ENCODE measurements at places on chromosomes 6 and 20.

DNA sequence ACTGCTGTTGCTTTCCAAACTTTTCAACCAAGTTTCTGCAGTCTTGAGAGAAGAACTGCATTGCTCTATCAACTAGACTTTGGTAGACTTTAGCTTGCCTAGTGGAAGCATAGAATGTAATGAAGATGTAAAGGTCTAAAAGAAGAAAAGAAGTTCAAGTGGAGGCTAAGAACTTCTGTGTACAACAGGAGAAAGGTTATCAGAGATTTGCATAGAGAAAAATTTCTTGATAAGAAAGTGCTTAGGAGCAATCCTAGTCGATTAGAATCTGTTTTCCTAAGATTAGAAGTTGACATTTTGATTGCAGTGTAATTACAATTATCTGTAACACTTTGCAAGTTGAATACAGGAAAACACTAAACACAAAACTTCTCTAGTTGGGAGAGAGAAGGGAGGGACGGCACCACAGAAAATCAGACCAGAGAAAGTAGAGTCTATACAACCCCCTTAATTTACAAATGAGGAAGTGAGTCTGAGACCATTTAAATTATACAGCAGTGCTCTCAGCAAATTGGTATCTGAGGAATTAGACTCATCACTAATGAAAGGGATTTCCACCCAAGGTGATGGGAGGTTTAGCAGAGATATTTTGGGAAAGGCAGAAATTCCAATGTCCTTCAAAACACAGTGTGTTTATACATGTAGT lies 194.3 kb upstream of the MARCKS start:
- DNase-seq, result no peak
- no peak overlapping the region for H3K27ac ChIP-seq
- H3K4me1 ChIP-seq, result no peaks in the 10 kb centered on the region
- H3K4me3 ChIP-seq, result no peak overlapping the region
- peaks cover 2% of the 10 kb centered on the region for H3K27me3 ChIP-seq

GRCh38 chr6:140202964-140203515 lies 828.6 kb upstream of the CITED2 start:
- no peak overlapping the region for H3K27ac ChIP-seq
- peaks cover 4% of the 10 kb centered on the region for H3K27me3 ChIP-seq
- H3K4me3 ChIP-seq, result no peak overlapping the region
- no peaks in the 10 kb centered on the region for H3K4me1 ChIP-seq
- DNase-seq, result no peak
- H3K36me3 ChIP-seq, result no peaks in the 10 kb centered on the region

DNA sequence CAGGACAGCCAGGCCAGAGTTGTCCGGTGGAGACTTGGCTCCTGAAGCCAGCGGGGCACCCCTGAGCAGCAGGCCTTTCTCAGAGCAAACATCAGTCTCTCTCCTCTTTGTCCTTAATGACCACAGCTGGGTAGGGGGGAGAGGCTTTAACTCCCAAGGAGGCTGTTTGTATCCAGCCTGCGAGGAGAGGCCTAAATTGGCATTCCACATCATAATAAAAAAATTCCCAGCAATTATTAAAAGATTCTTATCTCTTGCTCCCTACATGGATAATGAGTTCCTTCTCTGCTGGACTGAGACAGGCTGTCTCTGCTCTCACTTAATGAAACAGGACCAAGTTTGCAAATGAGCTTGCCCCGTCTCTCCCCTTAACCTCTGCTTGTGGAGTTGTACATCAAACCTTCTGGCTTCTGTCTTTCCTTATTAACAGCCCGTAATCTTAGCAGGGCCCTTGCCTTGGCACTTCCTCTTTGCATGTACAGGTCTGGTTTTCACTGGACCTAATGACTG lies 838.2 kb downstream of the MAFB start:
- no peak for DNase-seq
- H3K27me3 ChIP-seq, result peaks cover 1% of the 10 kb centered on the region
- H3K36me3 ChIP-seq, result no peaks in the 10 kb centered on the region
- H3K27ac ChIP-seq, result no peak overlapping the region

GRCh38 chr6:36641543-36641942 lies 37.0 kb upstream of the CDKN1A start:
- no peaks in the 10 kb centered on the region for H3K27me3 ChIP-seq
- no peak overlapping the region for H3K4me3 ChIP-seq
- peaks cover 2% of the 10 kb centered on the region for H3K4me1 ChIP-seq

DNA sequence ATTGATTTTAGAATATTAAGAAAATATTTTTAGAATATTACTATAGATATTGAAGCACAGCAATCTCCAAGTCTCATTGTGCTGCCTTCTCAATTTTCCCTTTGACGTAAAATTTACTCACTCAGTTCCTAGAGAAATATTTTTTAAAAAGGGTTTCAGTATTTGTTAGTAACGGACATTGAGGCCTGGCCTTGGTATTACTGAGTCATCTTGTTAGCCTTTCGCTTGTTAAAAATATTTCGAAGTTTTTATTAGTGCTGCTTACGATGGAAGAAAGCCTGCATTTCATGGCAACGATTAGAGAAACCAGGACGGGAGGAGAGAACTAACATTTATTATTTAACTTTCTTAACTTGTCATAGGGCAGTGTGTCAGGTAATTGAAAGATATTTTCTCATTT lies 82.2 kb downstream of the TIAM2 start:
- H3K27ac ChIP-seq, result no peak overlapping the region
- H3K4me3 ChIP-seq, result no peak overlapping the region
- DNase-seq, result no peak
- no peaks in the 10 kb centered on the region for H3K36me3 ChIP-seq

DNA sequence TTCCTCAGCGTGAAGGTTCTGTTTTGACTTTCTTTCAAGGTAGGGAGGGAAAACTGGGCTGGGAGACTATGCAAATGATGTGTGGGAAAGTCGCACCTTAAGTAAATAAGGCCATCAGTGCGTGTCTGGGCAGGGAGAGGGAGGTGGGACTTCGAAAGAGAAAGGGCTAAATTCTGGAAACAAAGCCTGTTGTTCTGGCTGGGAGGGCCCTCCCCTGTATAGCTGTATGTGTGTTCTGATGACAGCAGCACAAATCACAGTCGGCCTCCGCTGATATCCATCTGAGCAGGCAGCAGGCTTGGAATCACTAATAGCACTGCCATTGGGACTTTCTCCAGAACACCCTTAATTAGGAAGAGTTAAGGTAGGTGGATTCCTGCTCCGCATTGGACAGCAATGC lies 19.2 kb downstream of the JAG1 start:
- H3K27me3 ChIP-seq, result peaks cover 50% of the 10 kb centered on the region
- no peak for DNase-seq
- no peaks in the 10 kb centered on the region for H3K4me1 ChIP-seq

DNA sequence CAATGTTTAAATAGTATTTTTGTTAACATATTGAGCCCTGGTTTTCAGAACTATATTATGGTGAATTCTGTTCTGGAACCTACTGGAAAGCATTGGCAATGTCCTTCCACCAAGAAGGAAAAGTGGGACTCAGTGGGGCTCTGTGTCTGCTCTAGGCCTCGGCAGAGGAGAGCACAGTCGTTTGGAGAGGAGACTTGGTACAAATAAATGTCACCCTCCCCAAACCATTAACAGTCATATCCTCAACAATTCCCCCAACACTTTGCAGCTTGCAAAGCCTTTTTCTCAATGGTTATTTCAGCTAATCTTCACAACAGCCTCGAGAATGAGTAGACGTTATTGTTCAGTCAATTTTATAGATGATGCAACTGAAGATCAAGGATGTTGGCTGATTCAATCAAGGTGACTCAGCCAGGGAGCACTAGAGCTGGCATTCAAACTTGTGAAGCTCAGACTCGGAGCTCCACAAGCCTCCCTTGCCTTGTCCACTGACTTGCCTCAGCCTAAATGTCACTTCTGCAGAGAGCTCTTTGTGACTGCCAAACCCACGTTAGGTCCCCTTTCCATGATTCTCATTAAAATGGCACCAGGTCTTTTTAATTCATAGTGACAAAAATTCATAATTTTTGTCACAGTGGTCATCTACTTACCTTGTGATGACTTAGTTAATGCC lies 60.6 kb downstream of the TOX2 start:
- peaks cover 16% of the 10 kb centered on the region for H3K27me3 ChIP-seq
- H3K4me1 ChIP-seq, result no peaks in the 10 kb centered on the region
- no peaks in the 10 kb centered on the region for H3K36me3 ChIP-seq
- no peak for DNase-seq

DNA sequence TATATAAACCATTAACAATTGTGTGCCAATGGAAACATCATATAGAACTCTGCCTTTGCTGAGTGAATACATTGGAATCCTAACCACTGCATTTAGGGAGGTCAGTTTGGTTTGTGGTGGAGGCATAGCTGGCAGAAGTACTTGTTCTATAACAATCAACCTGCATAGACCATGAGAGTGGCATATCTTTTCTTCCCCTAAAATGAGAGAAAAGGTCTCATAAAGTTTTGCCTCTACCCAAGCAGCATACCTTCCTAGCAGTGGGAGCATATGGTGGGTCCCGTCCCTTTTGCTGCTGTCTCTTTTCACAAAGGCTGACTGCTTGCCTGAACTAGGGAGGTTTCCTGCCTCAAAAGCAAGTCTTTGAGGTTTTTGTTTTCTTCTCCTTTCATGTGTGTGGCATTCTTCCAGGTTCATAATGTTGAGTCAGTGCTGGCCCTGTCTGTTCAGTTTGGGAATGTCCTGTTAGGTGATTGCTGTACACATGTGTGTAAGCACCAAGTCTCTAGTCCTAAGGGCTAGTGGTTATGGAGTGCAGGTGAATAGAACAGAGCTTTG lies 61.2 kb upstream of the SUPT3H start:
- peaks cover 50% of the 10 kb centered on the region for H3K4me1 ChIP-seq
- no peak for DNase-seq
- H3K27me3 ChIP-seq, result no peaks in the 10 kb centered on the region
- peak overlapping the region; percentile 5 for H3K4me3 ChIP-seq
- H3K27ac ChIP-seq, result no peak overlapping the region
- H3K36me3 ChIP-seq, result peaks cover 72% of the 10 kb centered on the region

DNA sequence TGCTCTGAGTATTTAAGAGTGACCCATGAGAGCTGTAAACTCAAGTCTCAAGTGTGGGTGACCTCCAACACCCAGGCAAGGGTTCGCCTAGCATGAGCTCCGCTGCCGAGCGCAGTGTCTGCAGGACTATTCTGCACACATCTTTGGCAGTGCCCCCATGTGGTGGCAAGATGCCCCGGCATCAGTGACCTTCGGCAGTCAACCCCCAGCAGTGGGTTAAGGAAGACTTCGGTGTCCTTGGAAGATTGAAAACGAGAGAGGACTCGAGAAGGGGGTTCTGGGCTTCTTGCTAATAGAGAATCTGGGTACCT lies 43.1 kb downstream of the RBM38 start:
- H3K4me3 ChIP-seq, result peak overlapping the region; percentile 80
- peaks cover 55% of the 10 kb centered on the region for H3K4me1 ChIP-seq
- DNase-seq, result no peak
- no peaks in the 10 kb centered on the region for H3K36me3 ChIP-seq
- no peaks in the 10 kb centered on the region for H3K27me3 ChIP-seq

- no peak for DNase-seq
- H3K36me3 ChIP-seq, result peaks cover 19% of the 10 kb centered on the region
- H3K27me3 ChIP-seq, result no peaks in the 10 kb centered on the region
These were observed 57.2 kb downstream of the LYRM4 start for GRCh38 chr6:5203546-5203945.

GRCh38 chr6:52575502-52575892 lies 1.4 kb downstream of the TRAM2 start:
- no peaks in the 10 kb centered on the region for H3K27me3 ChIP-seq
- peak overlapping the region; percentile 67 for H3K27ac ChIP-seq
- H3K36me3 ChIP-seq, result no peaks in the 10 kb centered on the region
- H3K4me3 ChIP-seq, result peak overlapping the region; percentile 88
- DNase-seq, result no peak

DNA sequence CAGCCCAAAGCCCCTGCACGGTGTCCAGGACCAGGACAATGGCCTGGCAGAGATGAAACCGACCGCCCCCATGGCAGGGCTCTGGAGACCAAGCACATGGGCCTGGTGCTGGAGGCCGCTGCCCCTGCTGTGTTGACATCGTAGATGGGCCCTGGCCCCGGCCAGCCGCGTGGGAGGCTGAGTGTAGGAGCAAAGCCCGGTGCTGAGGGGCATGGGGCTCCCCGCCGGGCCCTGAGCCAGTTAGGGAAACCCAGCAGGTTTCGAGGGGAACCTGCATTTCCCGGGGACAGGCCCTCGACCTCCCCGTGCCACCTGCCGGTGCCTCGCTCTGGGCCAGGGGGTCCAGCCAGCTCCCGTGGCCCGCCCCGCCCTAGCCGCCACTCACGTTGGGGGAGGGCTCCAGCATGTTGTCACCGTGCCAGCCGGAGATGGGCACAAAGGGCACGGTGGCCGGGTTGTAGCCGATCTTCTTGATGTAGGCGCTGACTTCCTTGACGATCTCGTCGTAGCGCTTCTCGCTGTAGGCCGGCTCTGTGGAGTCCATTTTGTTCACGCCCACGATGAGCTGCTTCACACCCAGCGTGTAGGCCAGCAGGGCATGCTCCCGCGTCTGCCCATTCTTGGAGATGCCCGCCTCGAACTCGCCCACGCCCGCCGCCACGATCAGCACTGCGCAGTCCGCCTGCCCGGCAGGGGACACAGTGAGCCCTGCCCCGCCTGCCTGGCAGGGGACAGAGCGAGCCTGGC lies 4.3 kb downstream of the EEF1A2 start:
- H3K27me3 ChIP-seq, result peaks cover 45% of the 10 kb centered on the region
- no peak overlapping the region for H3K27ac ChIP-seq
- no peak for DNase-seq

DNA sequence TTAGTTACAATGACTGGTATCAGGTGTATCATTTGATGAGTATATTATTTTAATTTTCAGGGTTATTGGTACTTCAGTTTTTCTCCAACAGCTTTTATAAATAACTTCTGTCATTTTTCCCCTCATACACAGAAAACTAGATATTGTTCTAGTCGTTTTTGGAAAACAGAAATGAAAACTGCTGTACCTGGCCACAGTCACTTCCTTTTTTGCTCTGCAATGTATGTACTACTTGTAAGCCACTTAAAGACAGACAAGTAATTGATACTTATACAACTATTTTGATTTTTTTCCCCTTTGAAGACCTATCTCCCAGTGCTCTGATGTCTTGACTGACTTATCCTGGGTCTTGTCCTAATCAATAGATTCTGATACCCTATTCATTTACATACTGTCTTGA lies 218.6 kb upstream of the RUNX2 start:
- H3K4me3 ChIP-seq, result no peak overlapping the region
- DNase-seq, result no peak
- peak overlapping the region; percentile 18 for H3K27ac ChIP-seq
- peaks cover 22% of the 10 kb centered on the region for H3K4me1 ChIP-seq
- H3K36me3 ChIP-seq, result peaks cover 6% of the 10 kb centered on the region
- no peaks in the 10 kb centered on the region for H3K27me3 ChIP-seq

DNA sequence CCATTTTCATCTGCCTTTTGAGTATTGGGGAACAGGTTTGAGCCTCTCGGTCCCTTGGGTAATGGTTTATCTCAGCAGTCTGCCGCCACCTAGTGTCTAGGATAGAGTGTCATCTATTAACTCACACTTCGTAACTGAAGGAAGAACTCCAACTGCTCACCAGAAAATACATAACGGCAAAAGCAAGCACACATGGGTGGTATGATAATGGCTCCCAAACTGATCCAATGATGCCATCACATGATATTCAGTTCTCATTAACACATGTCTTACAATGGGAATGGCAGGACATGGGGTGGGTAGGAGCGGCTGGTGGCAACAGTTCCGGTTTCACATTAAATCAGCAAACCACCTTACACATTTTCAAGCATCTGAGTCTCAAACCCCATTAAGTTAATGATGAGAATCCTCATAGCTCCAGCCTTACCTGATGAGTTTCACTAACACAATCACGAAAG lies 110.7 kb upstream of the PHACTR1 start:
- no peak overlapping the region for H3K27ac ChIP-seq
- peaks cover 36% of the 10 kb centered on the region for H3K27me3 ChIP-seq
- peak; percentile 12 for DNase-seq
- H3K4me1 ChIP-seq, result no peaks in the 10 kb centered on the region
- H3K36me3 ChIP-seq, result no peaks in the 10 kb centered on the region

- H3K4me3 ChIP-seq, result no peak overlapping the region
- H3K27ac ChIP-seq, result no peak overlapping the region
- H3K36me3 ChIP-seq, result no peaks in the 10 kb centered on the region
- DNase-seq, result no peak
- peaks cover 41% of the 10 kb centered on the region for H3K27me3 ChIP-seq
These were observed 104.2 kb downstream of the SYCP2 start for GRCh38 chr20:59829054-59829785.
